ENCODE measurements at places on chromosomes 6 and 20. TPM values are rescaled to one million over a fixed set of nuclear protein-coding genes. Genes with fewer than 3 reads are reported as not detected.

PRICKLE4 gene
- not detected for polyA plus RNA-seq

FAM110A gene
- 13.1 TPM for polyA plus RNA-seq

LKAAEAR1 gene
- not detected for polyA plus RNA-seq

NKX2-2 gene
- polyA plus RNA-seq, result not detected

CDS2 gene
- 47.1 TPM for polyA plus RNA-seq

GJA1 gene
- not detected for polyA plus RNA-seq

SOX18 gene
- not detected for polyA plus RNA-seq

FAM83C gene
- not detected for polyA plus RNA-seq

MEI4 gene
- not detected for polyA plus RNA-seq

TRIM10 gene
- polyA plus RNA-seq, result not detected

STK35 gene
- polyA plus RNA-seq, result 7.7 TPM

TENT5A gene
- polyA plus RNA-seq, result 10.9 TPM

NINL gene
- polyA plus RNA-seq, result 0.36 TPM

Data from naive B cell (primary cell).